ENCODE measurements at places on chromosomes 16 and 17. TPM values are rescaled to one million over a fixed set of nuclear protein-coding genes. Genes with fewer than 3 reads are reported as not detected.

PEX12 gene
- 8.8 TPM for polyA plus RNA-seq

SLC5A11 gene
- polyA plus RNA-seq, result 0.10 TPM

RGS9 gene
- polyA plus RNA-seq, result 11.0 TPM

DHRS7C gene
- not detected for polyA plus RNA-seq

KRTAP1-1 gene
- not detected for polyA plus RNA-seq

NLE1 gene
- polyA plus RNA-seq, result 22.3 TPM

DPEP3 gene
- polyA plus RNA-seq, result not detected

DNA sequence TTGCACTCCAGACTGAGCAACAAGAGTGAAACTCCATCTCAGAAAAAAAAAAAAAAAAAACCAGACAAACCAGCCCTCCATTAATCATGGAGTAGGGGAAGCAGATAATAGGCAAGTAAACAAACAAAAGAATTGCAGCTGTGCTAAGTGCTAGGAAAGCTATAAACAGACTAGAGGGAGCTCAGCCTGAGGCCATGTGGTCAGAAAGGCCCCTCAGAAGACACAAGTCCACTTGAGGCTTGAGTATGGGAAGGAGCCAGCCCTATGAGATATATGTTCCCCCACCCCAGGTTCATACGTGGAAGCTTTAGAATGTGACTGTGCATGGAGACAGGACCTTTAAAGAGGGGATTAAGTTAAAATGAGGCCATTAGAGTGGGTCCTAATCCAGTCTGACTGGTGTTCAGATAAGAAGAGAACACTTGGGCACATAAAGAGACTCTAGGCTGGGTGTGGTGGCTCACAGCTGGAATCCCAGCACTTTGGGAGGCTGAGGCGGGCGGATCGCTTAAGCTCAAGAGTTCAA lies 132.6 kb upstream of the NOL11 start:
- no peak for DNase-seq

DNA sequence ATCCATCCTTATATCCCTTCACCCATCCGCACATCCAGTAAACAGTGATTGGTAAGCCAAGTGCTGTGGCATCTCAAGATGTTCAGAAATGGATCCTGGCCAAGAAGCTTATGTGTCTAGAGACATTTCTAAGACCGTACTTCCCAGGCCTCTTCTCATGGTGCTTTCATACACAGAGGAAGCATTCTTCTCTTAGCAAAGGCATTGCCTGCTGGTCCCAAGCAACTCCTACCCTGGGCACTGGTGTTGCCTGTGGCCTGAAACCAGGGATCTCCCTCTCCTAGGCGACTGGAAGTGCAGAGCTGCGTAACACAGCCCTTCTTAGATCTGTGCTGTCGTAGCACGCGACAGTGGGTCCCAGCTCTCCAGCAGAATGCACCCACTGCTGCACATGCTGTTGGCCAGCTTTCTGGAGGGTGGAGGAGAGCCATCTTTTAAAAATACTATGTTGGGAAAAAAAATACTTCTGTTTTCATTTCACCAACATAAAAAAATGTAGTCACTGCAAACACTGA lies 182.9 kb downstream of the CCDC182 start:
- no peak for DNase-seq

GRCh38 chr17:45170931-45171337 lies 9.3 kb downstream of the HEXIM2 start:
- DNase-seq, result peak; percentile 34

- DNase-seq, result no peak
Observed at GRCh38 chr17:58331815-58332777, 3.5 kb upstream of the TSPOAP1 start.
